Fibroblast of the conjunctiva (primary cell): ENCODE measurements at places on chromosomes 4 and X.

GRCh38 chr4:88814043-88814617, 116.5 kb upstream of the NAP1L5 start:
- no peak for DNase-seq

DNA sequence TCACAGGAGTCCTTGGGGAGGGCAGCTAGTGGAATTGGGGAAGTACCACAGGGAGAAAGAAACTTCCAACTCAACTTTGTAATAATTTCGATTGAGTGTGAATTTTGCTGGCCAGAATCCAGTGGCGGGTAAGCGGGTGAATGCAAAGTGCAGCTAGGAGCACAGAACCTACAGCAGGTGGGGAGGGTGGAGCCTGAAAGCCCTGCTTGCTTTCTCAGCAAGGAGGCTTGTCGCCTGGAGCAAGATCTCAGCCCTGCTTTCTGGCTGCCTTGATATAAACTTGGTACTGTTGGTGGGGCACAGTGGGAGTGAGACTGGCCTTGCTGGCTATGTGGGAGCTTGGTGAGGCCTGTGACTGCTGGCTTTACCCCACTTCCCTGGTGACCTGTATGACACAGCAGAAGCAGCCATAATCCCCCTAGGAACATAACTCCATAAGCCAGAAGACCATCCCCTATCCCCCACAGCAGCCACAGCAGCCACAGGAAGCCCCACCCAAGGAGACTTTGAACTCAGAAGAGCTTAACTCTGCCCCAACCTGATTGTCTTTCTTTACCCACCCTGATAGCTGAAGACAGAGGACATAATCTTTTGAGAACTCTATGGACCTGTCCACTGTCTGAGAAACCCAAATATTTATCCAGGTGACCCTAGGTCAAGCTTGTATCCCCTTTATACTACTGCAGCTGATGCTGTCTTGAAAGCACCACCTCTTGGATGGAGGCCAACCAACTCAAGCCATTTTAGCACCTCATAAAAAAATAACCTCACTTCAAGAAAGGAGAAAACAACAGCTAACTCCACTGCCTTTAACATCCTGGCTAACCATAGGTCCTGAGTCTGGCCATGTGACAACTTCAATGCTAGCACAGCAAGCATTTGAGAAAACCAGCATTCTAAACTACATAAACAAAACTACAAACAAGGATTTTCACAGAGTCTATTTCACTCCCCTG, 87.2 kb upstream of the PDE5A start:
- no peak for DNase-seq

DNA sequence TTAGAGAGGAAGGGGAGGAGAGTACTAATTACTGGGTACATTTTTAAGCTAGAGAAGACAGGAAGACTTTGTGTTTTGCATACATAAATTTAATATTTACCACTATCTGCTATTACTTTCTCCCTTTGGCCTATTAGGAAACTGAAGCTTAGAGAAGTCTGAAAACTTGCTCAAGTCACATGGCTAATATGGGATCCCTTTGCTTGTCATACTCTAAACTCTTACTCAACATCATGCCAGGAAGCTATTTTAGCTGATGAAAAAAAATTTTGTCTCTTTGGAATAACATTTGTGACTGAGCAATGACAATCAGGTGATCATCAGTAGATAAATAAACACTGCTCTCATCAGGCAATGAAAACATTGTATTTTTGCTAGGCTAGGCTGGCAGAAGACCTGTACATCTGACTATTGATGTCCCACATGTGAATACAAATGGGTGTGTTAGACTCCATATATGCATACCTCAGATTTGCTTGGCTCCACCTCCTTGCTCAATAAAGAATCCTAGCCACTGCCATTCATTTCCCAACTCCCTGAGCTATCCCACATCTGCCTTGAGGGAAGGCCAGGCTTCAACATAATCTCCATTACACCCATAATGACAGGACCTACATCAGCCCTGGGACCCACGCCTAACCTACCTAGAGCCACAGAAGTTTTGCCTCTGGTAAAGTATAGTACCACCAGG, 17.0 kb upstream of the DCLK2 start:
- no peak for DNase-seq

DNA sequence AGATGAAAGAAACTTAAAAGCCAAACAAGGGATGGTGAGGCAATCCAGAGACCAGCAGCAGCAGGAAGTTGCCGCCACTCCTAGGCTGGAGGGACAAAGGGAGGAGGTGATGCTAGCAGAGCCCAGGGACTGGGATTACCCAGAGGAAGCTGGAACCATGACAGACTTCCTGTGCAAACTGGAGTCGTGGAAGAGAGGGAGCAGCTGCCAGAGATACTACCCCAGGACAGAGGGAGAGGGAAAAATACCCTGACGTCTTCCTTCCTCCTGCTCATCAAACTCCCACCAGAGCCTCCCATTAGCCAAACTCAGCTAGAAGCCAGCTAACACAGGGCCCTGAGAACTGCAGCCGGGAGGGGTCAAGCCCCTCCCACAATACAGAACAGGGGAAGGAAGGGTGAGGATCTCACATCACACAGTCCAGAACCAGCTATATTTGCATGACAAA, 101.2 kb upstream of the KLF3 start:
- DNase-seq: no peak

DNA sequence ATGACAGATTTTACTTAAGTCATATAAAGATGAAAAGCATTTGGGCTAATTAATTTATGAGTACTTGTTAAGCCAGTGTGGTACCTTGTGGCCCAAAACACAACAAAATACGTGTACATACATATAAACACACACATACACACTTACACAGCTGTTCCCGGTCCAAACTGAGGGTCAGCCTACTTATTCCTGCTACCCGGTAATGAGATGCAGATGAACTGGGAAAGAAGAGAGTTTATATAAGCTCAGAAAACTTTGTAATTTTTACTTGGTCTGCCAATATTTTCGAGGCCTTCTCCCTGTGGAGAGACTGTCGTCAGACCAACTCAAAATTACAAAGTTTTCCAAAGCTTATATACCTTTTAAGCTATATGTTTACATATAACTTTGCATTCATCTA, 25.8 kb upstream of the PBDC1 start:
- peak; percentile 2 for DNase-seq

- DNase-seq: no peak
Measured at GRCh38 chr4:929096-929765, 2.9 kb downstream of the GAK start.

- DNase-seq: no peak
Measured at GRCh38 chr4:56874923-56875322, 32.8 kb upstream of the REST start.
